ENCODE measurements at places on chromosomes 2 and 18. TPM values are rescaled to one million over a fixed set of nuclear protein-coding genes. Genes with fewer than 3 reads are reported as not detected.

TDRD15 gene
- polyA plus RNA-seq = not detected

FIGN gene
- 3.6 TPM for polyA plus RNA-seq

SERPINB11 gene
- polyA plus RNA-seq = not detected

MEMO1 gene
- 13.0 TPM for polyA plus RNA-seq

KCNIP3 gene
- 29.5 TPM for polyA plus RNA-seq

TCF7L1 gene
- 15.3 TPM for polyA plus RNA-seq

LRRC30 gene
- polyA plus RNA-seq = not detected

GCKR gene
- polyA plus RNA-seq = not detected

MC2R gene
- polyA plus RNA-seq = not detected

RPL37A gene
- polyA plus RNA-seq = 6,566 TPM

KANSL3 gene
- polyA plus RNA-seq = 35.2 TPM

GLI2 gene
- polyA plus RNA-seq = 0.37 TPM

C2orf74 gene
- polyA plus RNA-seq = 19.2 TPM

C2orf81 gene
- polyA plus RNA-seq = 9.9 TPM

FEV gene
- 5.9 TPM for polyA plus RNA-seq

ASB18 gene
- polyA plus RNA-seq = not detected

GPR155 gene
- 2.8 TPM for polyA plus RNA-seq

ASIC4 gene
- 1.2 TPM for polyA plus RNA-seq

ASTL gene
- polyA plus RNA-seq = not detected

ANKRD62 gene
- polyA plus RNA-seq = not detected

ACMSD gene
- not detected for polyA plus RNA-seq

ALPG gene
- polyA plus RNA-seq = not detected

FAM124B gene
- polyA plus RNA-seq = 0.29 TPM

GPR45 gene
- polyA plus RNA-seq = 0.34 TPM

FN1 gene
- 172 TPM for polyA plus RNA-seq

ZSCAN30 gene
- polyA plus RNA-seq = 11.9 TPM

CDK15 gene
- not detected for polyA plus RNA-seq

PHLPP1 gene
- polyA plus RNA-seq = 40.1 TPM

LAMA1 gene
- polyA plus RNA-seq = 0.32 TPM

MRPL19 gene
- 20.3 TPM for polyA plus RNA-seq

PSD4 gene
- polyA plus RNA-seq = 5.5 TPM

DYNAP gene
- not detected for polyA plus RNA-seq

M1AP gene
- polyA plus RNA-seq = 0.19 TPM

COL4A3 gene
- polyA plus RNA-seq = 0.15 TPM

C18orf54 gene
- 2.2 TPM for polyA plus RNA-seq

HES6 gene
- polyA plus RNA-seq = 572 TPM
